T47D (cell line): ENCODE measurements at places on chromosomes 13 and 19.

GRCh38 chr19:52993342-52994178 is 20.2 kb upstream of the ERVV-1 start:
- DNase-seq: peak; percentile 91

DNA sequence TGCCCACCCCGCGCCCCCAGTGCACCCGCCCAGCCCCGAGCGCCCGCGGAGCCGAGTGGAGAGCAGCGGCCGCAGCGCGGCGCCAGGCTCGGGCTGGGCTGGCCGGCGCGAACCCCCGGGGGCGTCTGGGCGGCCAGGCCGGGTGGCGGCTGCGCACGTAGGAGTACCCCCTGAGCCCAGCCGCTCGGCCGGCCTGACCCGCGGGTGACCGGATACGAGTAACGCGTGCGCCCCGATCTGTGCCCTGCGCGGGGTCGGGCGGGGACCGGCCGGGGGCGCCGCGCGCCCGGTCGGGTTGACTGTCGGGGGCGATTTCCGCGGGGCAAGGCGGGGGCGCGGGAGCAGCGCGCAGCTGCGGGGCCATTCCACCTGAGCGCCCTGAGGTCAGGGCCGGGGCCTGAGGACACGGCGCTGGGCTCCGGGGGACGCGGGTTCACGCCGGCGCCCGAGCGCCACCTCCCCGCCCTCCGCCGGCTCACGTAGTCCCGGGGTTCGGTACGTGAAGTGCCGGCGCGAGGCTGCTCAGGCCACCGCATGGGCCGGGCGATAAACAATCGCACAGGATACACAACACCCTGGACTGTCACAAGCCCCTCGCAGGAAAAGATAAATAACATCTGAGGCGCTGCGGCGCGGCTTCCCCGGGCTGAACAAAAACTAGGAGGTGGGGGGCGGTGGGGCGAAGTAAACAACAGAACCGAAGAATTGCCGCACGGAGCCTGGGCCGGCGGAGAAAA is 37.6 kb upstream of the FLT1 start:
- DNase-seq: no peak

- peak; percentile 77 for DNase-seq
Measured at GRCh38 chr13:75537401-75538365, at the start of gene COMMD6. TSS of gene COMMD6 (minus strand) at chr13:75537841. CDS start at chr13:75537805, 36 bp downstream.

- DNase-seq: no peak
Measured at GRCh38 chr13:48504606-48505005, 28.3 kb downstream of the RCBTB2 start.

DNA sequence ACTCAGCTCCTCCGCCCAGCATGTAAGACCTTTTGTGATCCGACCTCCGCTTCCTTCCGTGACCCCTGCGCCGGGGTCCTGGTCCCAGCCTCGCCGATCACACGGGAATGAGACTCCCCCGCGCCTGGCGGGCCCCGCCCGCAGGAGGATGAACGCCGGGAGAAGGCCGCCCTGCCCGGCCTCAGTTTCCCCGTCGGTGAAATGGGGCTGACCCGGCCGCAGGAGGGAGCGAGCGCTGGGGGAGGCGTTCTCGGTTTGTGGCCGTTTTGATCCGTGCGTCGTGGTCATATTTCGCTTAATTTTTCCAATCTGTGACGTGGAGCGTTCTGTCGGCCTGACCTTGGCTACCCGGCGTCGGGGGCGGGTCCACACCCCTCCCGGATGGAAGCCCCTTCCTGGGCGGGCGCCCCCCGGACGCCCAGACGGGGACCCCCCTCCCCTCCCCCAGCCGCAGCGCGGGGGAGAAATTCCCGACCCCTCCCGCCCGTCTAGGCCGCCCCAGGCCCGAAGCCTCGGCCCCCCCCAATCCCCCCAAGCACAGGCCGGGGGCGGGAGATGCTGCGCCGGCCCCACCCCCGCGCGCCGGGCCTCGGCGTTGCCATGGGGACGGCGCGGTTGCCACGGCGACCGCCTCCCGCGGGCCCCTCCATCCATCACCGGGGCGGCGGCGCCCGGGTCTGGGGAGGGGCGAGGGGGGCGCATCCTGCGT is 11.1 kb downstream of the PALM start:
- no peak for DNase-seq

DNA sequence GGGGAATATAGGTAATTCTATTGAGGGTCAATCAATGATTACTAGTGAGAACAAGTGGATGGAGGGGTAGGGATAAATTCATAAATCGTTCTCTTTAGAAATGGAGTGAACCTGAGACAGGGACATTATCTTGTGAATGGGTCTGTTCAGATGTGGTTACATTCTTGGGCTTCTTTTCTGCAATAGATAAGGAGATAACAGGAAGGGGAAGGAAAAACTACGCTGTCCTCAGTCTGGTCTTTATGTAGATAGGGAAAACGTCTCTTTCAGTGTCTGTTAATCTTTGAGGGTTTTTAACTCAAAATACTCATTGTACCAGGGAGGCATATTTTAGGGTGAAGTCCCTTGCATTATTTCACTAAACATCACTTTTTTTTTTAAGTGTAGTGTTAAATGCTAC is 266.7 kb upstream of the MAB21L1 start:
- DNase-seq: no peak

DNA sequence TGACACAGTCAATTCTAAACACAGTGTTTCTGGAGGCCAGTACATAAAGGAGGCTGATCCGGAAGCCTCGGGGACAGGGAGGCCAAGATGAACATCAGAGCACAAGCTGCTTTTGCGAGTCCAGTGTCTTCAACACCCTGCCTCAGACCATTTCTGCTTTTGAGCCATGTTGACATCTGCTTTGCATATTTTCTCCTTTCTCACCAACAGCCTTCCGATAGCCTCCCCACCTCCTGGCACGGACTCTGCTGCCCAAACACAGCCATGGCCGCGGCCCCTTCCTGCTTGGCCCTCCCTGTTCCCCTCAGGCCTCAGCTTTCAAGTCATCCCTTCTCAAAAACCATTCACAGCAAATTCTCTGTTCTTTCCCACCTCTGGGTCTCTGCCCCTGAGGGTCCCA is 3.6 kb downstream of the LRRC25 start:
- DNase-seq: no peak

DNA sequence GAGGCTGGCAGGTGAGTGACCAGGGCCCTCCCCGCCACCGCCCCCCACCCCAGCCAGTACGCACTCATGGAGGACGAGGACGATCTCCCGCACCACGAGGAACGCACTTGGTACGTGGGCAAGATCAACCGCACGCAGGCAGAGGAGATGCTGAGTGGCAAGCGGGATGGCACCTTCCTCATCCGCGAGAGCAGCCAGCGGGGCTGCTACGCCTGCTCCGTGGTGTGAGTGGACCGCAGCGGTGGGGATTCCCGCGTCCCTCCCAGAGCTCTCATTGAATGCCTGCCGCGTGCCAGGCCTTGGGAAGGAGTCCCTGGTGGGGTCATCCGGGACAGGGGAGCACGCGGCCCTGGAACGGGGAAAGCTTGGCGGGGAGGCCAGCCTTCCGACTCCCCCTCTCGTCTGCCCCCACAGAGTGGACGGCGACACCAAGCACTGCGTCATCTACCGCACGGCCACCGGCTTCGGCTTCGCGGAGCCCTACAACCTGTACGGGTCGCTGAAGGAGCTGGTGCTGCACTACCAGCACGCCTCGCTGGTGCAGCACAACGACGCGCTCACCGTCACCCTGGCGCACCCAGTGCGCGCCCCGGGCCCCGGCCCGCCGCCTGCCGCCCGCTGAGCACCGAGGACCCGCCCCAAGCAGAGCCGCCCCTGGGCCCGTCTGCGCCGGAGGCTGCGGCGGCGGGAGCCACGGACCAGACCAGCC is 4.8 kb upstream of the IFI30 start:
- DNase-seq: no peak

GRCh38 chr19:42281827-42282762 is 13.0 kb downstream of the CIC start:
- DNase-seq: no peak

GRCh38 chr19:39566064-39566463 is 26.1 kb upstream of the EID2 start:
- no peak for DNase-seq

DNA sequence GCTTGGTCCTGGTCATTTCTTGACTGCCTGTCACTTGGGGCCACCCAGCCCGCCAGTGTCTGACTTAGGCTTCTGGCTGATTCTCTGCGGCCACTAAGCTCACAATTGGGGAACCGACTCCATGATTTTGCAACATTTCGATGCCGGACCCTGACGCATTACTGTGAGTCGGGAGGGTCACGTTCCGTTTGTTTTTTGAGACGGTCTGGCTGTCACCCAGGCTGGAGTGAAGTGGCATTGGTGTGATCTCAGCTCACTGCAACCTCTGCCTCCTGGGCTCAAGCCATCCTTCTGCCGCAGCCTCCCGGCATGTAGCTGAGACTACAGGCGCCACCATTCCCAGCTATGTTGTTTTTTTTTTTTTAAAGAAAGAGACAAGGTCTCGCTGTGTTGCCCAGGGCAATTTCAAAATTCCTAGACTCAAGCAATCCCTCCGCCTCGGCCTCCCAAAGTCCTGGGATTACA is 3.2 kb upstream of the ADAT3 start:
- no peak for DNase-seq

GRCh38 chr13:45316338-45316737 is 24.6 kb downstream of the TPT1 start:
- DNase-seq: no peak

DNA sequence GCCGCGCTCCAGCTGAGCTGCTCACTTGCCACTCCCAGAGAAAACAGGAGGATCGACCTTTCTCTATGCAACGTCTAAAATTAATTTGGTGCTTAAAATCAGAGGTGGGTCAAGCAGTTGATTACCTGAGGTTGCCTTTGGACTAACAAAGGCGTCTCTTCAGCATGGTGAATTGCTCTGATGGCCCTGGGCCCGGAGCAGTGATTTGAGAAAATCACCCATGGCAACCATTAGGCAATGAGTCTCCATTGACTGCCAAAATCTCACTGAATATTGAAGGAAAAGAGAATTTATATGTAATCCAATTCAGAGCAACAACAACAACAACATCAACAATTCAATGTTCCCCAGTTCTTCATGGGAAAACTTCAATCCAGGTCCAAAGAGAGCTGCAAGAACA is 61.8 kb downstream of the IRS2 start:
- DNase-seq: no peak

DNA sequence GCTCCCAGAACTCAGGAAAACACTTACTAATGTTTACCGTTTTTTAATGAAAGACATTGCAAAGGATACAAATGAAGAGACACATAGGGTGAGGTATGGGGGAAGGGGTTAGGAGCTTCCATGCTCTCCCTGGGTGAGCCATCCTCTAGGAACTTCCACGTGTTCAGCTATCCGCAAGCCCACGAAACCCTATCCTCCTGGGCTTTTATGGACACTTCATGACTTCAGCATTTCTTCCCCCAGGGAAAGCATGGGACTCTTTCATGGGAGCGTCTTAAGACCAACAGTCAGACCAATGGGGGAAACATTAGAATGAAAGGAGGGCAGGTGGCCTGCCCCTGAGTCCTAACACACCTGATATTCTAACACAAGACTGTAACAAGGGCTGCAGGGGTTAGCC is 6.6 kb upstream of the ESD start:
- no peak for DNase-seq

- no peak for DNase-seq
Measured at GRCh38 chr19:4807188-4807587, 15.7 kb downstream of the FEM1A start.

DNA sequence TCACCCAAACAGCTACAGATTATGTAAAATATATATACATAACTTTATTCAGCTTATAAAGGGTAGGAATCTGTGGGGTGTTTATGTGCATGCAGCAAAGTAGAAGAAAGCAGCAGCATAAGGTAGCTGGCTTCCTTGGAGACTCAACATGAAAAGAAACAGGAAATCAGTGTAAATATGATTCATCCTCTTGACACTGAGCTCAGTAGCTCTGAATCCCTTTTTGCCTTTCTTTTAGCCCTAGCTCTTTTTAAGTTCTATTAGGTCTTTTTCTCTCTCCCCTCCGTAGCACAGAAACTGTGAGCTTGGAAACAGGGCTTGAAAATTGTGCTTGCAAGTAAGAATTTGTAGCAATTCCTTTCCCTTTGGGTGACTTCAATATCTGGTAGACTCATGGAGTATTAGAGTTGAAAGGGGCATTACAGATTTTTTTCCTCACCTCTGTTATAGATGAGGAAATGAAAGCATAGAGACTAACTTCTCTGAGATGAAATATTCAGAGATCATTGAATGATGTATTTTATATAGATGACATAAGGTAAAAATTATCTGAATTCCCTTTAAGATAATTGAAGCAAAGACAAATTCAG is 314.4 kb downstream of the PCDH9 start:
- no peak for DNase-seq

DNA sequence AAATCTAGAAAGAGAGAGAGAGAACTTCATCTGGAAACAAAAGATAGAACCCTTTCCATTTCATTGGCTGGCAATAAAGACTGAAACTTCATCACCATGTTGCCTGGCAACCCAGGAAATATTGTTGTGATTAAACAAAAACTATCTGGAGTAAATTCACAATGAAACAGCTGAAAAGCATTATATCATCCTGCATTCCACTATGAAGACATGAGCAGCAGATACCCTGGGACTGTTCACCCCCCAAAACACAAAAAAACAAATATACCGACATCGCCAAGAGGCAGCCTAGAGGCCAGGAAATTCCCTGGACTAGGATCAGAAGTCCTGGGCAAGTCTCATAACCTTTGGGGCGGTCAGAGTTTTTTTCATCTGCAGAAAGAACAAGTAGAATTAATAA is 158.3 kb downstream of the FOXO1 start:
- no peak for DNase-seq

- no peak for DNase-seq
Measured at GRCh38 chr19:4409123-4409933, 6.9 kb downstream of the CHAF1A start.

GRCh38 chr19:5058521-5059212 is 89.8 kb downstream of the KDM4B start:
- no peak for DNase-seq

GRCh38 chr13:111865046-111865445 is 201.9 kb upstream of the SOX1 start:
- DNase-seq: no peak

DNA sequence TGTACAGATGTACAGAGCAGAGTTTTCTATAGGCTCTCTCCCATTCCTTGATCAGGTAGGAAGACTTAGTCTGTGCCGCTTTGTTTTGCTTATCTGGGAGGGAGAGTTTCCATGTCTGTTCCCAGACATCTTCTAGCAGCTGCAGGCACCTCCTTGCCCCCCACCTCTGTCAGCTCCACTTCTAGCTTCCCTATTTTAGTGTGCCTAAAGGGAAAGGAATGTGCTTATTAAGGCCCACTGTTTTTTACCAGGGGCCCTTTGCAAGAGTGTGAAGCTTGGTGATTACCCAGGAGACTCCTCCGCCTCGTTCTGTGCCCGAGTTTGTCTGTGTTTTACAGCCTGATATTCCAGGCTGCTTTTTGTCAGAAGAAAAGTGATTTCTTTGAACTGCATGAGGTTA is 1984.4 kb downstream of the OLFM4 start:
- no peak for DNase-seq
